ENCODE measurements at places on chromosomes 3 and 15.

DNA sequence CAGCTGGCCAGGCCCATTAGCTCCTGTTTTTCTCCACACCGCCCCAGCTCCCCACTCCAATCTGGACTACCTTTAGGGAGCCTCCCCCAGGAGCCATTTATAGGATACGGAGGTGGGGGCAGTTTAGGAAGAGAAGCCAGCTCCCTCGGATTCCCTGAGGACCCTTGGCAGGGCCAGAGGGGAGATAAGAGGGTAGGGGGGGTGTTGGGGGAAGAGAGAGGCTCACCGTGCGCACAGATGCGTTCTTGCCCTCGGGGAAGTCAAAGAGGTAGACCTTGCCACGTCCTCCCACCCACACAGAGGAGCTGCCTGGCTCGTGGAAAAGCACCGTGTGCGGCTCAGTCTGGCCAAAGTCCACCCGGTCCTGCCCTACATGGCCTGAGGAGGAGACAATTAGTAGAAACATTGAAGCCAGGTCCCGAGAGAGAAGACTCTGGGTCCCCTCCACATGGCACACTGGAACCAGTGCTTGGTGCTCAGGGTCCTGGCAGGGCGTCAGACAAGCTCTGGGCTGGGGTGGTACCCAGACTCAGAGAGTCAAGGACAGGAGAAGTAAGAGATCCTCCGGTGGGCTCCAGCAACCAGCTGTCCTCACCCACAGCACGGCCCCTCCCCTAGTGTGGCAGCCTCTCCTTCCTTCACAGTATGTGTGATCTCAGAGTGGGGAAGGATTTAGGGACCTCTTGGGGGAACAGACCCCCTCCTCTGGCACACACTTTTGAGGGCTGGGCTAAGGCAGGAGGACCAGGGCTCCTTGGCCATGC, 15.0 kb downstream of the SEMA7A start:
- no peak for DNase-seq

- DNase-seq = no peak
Observed at GRCh38 chr15:63805993-63806980, 27.5 kb downstream of the HERC1 start.

- DNase-seq = no peak
Observed at GRCh38 chr15:33016405-33017024, 178.0 kb downstream of the FMN1 start.

- no peak for DNase-seq
Observed at GRCh38 chr15:64749999-64750657, 25.3 kb downstream of the RBPMS2 start.

GRCh38 chr3:194836661-194837060, 151.0 kb downstream of the FAM43A start:
- DNase-seq = no peak

- DNase-seq = no peak
Observed at GRCh38 chr3:177300039-177300833, 103.0 kb upstream of the TBL1XR1 start.

DNA sequence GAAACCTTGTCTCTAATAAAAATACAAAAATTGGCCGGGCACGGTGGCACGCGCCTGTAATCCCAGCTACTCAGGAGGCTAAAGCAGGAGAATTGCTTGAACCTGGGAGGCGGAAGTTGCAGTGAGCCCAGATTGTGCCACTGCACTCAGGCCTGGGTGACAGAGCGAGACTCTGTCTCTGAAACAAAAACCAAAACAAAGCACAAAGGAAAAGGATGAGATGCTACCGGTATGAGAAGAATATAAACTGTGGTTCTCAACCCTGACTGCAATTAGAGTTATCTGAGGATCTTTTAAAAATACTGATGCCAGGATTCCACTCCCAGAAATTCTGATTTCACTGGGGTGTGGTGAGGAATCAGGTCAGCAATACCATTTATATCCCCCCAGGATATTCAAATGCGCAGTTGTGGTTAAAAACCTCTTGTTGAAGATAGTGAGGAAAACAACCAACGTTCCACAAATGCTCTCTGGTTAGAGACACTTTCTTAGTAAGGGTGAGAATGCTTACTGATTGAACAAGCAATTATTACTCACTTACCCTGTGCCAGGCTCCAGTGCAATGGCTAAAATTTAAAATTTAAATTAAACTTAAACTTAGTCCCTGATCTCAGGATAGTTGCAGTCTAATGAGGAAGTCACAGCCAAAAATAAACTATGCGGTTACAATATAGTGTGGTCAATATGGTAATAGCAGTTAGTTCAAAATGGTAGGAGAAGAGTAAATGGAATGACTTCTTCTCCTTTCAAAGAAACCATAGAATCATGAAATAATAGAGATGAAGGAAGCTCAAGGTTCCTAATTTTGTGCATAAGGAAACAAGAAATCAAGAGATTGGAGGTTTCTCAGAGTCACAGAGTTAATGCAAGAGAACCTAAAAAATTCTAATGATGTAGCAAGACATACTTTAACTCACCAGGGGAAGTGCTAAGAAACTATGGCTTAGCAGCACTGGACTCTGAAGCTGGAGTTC, 109.5 kb downstream of the SSR3 start:
- no peak for DNase-seq

DNA sequence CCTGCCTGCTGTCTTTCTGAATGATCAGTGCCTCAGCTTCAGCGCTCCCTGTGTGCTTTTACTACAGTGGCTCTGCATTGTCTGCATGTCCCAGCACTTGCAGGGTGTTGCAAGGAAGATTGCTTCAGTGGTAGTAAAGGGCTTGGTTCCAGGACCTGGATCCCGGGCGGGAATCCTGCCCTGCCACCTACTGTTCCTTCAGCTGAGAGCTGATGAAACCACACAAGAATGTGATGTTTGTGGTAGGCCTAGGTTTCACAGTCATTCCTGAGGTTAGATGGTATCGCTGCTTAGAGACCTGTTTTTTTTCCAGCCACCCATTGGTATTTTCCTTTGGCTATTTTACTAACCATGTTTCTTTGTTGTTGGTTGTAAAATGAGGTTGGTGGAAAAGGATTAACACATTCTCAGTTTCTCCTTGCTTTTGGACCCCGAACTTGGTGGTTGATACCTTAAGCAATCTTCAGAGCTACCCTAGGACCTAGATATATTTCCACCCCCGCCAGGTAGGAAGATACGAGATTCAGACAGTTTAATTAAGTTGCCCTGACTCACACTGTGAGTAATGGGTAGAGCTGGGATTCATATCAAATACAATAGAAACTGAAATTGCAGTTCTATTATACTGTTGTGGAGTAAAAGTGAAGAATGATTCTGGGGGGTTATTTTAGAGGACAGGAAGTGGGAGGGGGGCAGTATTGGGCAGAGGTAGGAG, 11.4 kb downstream of the GPR87 start:
- DNase-seq = no peak

GRCh38 chr15:93716615-93717231, 514.6 kb upstream of the MCTP2 start:
- DNase-seq = no peak

- no peak for DNase-seq
Observed at GRCh38 chr3:35894735-35895134, 255.4 kb downstream of the ARPP21 start.

DNA sequence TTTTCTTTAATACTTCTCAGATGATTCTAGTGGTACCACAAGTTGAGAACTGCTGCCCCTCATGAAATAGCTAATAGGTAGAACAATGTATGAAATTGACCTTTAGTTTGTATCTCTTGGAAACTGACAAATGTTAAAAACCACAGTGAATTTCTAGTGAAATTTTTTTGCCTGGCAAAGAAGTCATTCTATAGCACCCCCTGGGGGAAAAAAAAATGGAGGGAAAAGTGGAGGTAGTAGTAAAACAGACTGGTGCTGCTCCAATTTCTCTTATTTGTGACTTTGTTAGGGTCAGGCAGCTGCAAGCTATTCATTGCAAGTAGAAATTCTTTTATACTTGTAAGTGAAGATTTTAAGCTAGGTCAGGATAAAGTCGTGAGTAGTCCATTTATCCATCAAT, 605.0 kb downstream of the NLGN1 start:
- DNase-seq = no peak

GRCh38 chr3:142981108-142981507, 17.6 kb upstream of the PAQR9 start:
- DNase-seq = no peak

DNA sequence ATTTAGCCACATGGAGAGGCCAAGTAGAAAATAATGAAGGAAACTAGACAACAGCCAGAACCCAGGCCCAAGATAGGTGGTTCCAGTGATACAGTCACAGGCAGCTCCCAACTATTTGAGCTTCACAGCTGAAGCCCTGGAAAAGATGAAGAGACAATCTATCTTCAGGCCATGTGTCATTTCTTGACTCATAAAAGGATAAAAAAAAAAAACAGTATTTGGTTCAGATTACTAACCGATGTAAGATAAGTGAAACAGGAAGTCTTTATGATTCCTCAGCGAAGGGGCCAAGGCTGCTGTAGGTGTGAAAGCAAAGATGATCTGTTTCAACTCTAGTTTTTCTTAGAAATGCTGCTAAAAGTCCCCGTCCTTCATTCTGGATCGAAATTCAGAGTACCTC, 394.6 kb downstream of the ZNF385D start:
- DNase-seq = no peak
